ENCODE measurements at places on chromosomes 12 and 14.

DNA sequence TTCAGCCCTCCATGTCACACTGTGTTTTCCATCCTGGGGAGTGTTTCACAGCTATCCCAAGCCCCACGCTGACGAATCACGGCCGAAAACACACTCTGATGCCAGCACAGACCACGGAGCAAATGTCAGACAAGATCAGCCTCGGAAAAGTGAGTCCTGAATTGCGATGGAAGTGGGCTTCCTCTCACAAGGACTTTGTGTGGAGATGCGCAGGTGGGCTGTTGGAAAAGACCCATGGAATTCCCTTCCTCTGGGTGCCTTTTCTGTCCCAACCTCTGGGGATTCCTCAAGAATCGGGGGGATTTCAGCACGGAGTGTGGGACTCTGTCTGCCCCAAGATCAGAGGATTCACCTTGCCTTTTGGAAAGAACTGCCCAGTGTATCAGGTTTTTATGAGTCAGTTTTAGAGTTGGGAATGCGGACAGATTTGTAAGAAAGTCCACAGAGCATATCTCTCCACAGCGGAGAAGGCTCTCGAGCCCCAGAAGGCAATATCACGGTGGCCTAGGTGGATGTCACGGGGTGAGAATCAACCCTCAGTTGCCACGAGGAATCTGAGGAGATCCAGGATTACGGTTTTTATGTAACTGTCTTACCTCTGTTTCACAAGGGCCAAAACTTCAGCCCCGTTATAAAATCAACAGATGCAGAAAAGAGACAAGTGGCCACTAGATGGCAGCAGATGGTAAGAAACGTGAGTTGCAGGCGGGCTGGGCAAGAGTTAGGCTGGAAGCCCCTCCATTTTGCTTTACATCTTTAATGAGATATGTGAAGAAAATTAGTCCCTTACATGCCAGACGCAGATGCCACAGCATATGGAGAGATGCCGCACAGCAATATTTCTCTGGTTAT lies 201.9 kb downstream of the DAD1 start:
- no peaks in the 10 kb centered on the region for H3K36me3 ChIP-seq
- DNase-seq, result peak; percentile 92

DNA sequence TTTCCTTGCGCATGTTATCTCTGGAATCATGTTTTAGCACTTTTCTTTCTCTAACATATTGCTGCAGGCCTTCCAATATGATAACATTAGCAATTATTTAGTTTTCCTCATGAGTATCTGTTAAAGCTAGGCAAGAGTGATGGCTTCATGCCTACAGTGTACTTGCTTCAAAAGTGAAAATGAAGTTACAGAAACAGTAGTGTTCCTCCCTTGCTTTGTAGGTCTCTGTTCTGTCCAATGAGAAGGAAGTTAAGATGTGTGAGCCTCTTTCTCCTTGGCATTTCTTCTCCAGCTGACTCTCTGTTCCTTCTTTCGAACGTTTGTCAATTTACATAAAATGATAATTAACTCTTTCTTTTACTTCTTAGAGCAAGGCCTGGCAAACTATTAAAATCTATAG lies 22.2 kb downstream of the LRRIQ1 start:
- H3K36me3 ChIP-seq, result no peaks in the 10 kb centered on the region
- H3K4me1 ChIP-seq, result no peaks in the 10 kb centered on the region
- no peak overlapping the region for H3K4me3 ChIP-seq
- H3K27ac ChIP-seq, result no peak overlapping the region
- H3K27me3 ChIP-seq, result no peaks in the 10 kb centered on the region

- no peaks in the 10 kb centered on the region for H3K27me3 ChIP-seq
- peak overlapping the region; percentile 56 for H3K27ac ChIP-seq
- H3K4me1 ChIP-seq, result peaks cover 27% of the 10 kb centered on the region
- no peak overlapping the region for H3K4me3 ChIP-seq
- no peak for DNase-seq
- H3K36me3 ChIP-seq, result peaks cover 4% of the 10 kb centered on the region
These were observed 22.5 kb upstream of the HIGD1C start for GRCh38 chr12:50929831-50930230.

DNA sequence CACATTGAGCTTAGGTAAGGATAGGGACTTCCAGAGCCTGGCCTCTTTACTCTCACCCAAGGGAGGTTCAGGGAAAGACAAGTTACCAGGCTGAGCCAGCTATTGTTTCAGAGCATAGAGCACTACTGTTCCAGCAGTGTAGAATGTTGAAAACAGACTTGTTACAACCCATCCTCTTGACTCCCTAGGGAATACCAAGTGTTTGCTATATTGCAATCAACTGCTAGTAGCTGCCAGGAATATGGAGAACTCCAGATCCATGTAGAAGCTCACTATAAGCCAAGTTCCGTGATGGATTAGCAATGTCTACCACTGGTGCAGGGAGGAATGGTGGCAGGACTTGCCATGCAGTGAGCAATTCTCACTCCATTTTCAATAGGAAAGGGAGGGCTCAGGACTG lies 199.8 kb upstream of the RBM19 start:
- H3K27me3 ChIP-seq, result no peaks in the 10 kb centered on the region
- no peak for DNase-seq
- no peak overlapping the region for H3K27ac ChIP-seq
- H3K4me1 ChIP-seq, result no peaks in the 10 kb centered on the region
- no peaks in the 10 kb centered on the region for H3K36me3 ChIP-seq
- no peak overlapping the region for H3K4me3 ChIP-seq

DNA sequence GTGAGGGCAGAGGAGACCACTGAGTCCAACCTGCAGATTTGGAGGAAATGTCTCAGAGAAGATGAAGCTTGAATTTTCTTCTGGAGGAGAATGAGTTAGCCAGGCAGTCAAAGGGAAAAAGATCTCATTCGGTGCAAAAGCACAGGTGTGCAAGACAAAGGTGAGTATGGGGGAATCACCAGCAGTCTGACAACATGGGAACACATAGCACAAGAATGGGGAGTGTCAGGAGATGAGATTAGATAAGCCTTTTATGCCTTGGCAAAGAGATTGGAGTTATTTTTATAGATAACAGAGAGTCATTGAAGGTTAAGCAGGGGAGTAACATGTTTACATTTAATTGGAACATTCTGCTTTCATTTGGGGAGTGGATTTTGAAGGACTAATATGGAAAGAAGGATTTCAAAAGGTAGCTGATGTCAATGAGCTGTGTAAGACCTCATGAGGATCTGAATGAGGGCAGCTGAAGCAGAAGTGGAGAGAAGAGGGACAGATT lies 171.3 kb upstream of the NTF3 start:
- DNase-seq, result no peak
- peaks cover 8% of the 10 kb centered on the region for H3K4me1 ChIP-seq

- no peak overlapping the region for H3K4me3 ChIP-seq
- H3K36me3 ChIP-seq, result no peaks in the 10 kb centered on the region
- H3K4me1 ChIP-seq, result peaks cover 10% of the 10 kb centered on the region
- no peak for DNase-seq
- no peak overlapping the region for H3K27ac ChIP-seq
These were observed 133.8 kb upstream of the TBX3 start for GRCh38 chr12:114817571-114818425.

DNA sequence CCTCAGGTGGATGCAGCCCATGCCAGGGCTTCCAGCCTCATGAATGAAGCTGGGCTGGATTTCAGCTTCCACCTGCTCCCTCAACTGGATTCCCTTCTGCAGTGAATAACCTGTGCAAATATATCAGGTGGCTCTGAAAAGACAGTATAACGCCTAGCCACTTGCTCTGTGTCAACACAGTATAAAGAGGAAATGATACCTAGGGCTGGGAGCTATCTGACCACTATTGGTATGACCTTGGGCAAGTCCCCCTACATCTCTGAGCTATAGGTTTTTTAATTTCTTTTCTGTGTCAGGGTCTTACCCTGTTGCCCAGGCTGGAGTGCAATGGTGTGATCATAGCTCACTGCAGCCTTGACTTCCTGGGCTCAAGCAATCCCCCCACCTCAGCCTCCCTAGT lies 19.8 kb downstream of the ISM2 start:
- H3K4me1 ChIP-seq, result peaks cover 4% of the 10 kb centered on the region
- H3K4me3 ChIP-seq, result no peak overlapping the region
- no peak for DNase-seq
- no peak overlapping the region for H3K27ac ChIP-seq
- H3K36me3 ChIP-seq, result no peaks in the 10 kb centered on the region
- no peaks in the 10 kb centered on the region for H3K27me3 ChIP-seq

- no peaks in the 10 kb centered on the region for H3K36me3 ChIP-seq
- no peak for DNase-seq
- no peaks in the 10 kb centered on the region for H3K4me1 ChIP-seq
These were observed 106.3 kb upstream of the SOX5 start for GRCh38 chr12:24055747-24056146.

DNA sequence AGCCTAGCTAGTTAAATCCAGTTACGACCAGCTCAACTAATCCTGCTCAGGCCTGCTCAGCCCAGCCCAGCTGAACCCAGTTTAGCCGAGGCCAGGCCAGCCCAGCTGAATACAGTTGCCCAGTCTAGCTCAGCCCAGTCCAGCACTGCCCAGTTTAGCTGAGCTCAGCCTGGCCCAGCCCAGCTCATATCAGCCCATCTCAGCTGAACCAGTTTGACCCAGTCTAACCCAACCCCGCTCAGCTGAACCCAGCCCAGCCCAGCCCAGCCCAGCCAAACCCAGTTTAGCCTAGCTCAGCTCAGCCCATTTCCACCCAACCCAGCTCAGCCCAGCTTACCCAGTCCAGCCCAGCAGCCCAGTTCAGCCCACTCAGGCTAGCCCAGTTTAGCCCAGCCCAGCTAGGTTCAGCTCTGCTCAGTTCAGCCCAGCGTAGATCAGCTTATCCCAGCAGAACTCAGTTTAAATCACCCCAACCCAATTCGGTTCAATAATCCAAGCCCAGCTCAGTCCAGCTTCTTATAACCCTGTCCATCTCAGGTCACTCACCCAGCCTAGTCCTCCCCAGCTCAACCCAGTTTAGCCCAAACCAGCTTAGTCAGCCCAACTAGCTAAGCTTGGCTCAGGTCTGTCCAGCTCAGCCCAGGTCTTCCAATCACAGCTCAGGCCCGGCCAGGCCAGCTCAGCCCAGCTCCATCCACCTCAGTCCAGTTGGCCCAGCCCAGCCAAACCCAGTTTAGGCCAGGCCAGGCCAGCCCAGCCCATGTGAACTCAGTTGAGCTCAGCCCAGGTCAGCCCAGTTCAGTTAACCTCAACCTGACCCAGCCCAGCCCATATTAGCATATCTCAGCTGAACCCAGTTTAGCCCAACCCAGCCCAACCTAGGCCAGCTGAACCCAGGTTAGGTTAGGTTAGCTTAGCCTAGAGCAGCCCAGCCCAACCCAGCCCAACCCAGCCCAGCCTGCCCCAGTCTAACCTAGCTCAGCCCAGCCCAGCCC lies 76.7 kb downstream of the TMEM121 start:
- H3K36me3 ChIP-seq, result no peaks in the 10 kb centered on the region
- H3K4me1 ChIP-seq, result no peaks in the 10 kb centered on the region
- H3K27me3 ChIP-seq, result no peaks in the 10 kb centered on the region
- no peak for DNase-seq

DNA sequence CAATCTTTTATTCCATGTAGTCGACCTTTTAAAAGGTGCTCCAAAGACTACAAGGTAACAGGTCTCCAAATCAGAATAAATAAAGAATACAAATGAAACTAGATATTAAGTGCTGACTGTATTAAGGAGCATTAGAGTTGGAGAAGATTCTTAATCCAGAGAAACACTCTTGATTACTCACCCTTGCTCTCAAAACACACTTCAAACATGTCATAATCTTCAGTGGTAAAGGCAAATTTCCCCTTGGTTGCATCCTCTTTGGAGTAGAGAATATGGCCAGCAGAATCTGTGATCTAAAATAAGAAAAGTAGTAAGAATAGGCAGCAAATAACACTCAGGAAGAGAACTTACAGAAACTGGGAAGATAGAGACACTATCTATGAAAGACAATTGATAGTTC lies 24.6 kb downstream of the TMED10 start:
- no peak overlapping the region for H3K27ac ChIP-seq
- no peaks in the 10 kb centered on the region for H3K4me1 ChIP-seq
- no peak for DNase-seq
- no peak overlapping the region for H3K4me3 ChIP-seq
- no peaks in the 10 kb centered on the region for H3K27me3 ChIP-seq

DNA sequence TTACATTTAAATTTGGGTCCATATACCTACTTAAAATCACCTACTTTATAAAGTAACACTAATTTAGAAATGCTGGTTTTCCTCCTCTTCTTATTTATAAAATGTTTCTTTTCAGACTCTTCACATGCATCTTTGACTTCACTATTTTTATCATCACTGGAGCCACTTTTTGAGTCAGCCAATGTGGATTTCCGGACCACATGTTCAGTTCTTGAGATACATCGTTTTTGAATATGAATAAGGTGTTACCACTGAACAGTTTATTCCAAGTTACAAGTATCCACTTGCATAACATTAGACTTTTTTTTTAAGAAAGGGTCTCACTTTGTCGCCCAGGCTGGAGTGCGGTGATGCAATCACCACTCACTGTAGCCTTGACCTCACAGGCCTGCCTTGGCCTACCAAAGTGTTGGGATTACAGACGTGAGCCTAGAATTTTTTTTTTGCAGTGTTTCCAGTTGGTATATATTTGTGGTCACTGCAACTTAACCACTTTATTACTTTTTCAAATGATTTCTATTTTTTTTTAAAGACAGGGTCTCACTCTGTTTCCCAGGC lies 5.7 kb downstream of the FNTB start:
- no peak for DNase-seq
- no peak overlapping the region for H3K4me3 ChIP-seq
- H3K27me3 ChIP-seq, result no peaks in the 10 kb centered on the region
- H3K4me1 ChIP-seq, result peaks cover under 1% of the 10 kb centered on the region

GRCh38 chr14:95045106-95045701 lies 112.1 kb downstream of the DICER1 start:
- no peak for DNase-seq
- no peaks in the 10 kb centered on the region for H3K4me1 ChIP-seq
- no peaks in the 10 kb centered on the region for H3K27me3 ChIP-seq
- no peak overlapping the region for H3K27ac ChIP-seq
- no peaks in the 10 kb centered on the region for H3K36me3 ChIP-seq

- H3K4me3 ChIP-seq, result no peak overlapping the region
- no peak overlapping the region for H3K27ac ChIP-seq
- no peaks in the 10 kb centered on the region for H3K4me1 ChIP-seq
- H3K36me3 ChIP-seq, result no peaks in the 10 kb centered on the region
These were observed 198.6 kb downstream of the RPAP3 start for GRCh38 chr12:47507221-47507620.

All from trophoblast cell (in vitro differentiated cells and primary cell).